ENCODE measurements at places on chromosomes 2 and 18. TPM values are rescaled to one million over a fixed set of nuclear protein-coding genes. Genes with fewer than 3 reads are reported as not detected.

Gene TTC31
- 13.2 TPM for total RNA-seq

Gene UGT1A7
- total RNA-seq, result not detected

Gene SRD5A2
- total RNA-seq, result not detected

Gene UGT1A8
- total RNA-seq, result not detected

Gene LNPK
- 30.5 TPM for total RNA-seq

Gene CRYGC
- not detected for total RNA-seq

Gene EVX2
- total RNA-seq, result not detected

Gene POTEJ
- total RNA-seq, result not detected

Gene REG1B
- total RNA-seq, result 3.4 TPM

Gene FAM124B
- 2.1 TPM for total RNA-seq

Gene NOP58
- 41.3 TPM for total RNA-seq

Gene DUSP19
- total RNA-seq, result 9.1 TPM

Gene EML6
- 12.1 TPM for total RNA-seq

Gene EMILIN1
- 178 TPM for total RNA-seq

Gene MLPH
- total RNA-seq, result 6.4 TPM

DNA sequence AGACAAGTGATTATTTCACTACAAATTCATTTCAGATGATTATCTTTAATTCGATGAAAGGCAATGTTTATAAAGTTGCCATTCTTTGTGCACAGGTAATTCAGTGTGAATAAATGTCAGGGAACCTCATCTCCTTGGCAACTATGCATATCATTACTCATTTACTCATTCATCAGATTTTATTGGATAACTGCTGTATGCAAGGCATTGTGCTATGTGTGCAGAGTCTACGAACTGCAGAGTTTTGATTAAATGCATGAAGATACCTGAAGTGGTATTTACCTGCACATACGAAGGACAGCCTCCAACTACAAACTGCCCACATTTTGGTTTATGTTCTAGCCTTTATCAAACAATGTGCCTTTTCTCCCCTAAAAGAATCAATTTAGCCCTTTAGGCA lies 3.5 kb downstream of the RND3 start:
- DNase-seq, result no peak

GRCh38 chr2:128637481-128638155 lies 318.9 kb upstream of the HS6ST1 start:
- DNase-seq, result peak; percentile 35

- DNase-seq, result no peak
These were observed 23.9 kb downstream of the CFAP65 start for GRCh38 chr2:219017201-219017931.

DNA sequence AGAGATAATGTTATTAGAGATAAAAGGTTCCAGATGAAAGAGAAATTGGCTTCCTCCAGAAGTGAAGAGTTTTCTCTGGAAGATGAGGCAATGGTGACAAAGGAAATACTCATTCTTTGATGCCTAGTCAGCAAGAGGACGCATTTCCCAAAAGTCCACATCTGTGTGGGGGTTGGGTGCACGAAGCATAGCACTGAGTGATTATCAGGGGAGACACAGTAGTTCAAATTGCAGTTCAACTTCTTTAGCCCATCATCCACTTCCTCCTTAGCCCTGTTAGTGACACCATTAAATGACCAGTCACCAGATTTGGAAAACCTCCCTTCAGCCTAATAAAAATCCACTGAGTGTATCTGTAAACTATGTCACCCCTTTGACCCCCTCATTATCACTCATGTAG lies 80.9 kb upstream of the PHLPP1 start:
- no peak for DNase-seq

DNA sequence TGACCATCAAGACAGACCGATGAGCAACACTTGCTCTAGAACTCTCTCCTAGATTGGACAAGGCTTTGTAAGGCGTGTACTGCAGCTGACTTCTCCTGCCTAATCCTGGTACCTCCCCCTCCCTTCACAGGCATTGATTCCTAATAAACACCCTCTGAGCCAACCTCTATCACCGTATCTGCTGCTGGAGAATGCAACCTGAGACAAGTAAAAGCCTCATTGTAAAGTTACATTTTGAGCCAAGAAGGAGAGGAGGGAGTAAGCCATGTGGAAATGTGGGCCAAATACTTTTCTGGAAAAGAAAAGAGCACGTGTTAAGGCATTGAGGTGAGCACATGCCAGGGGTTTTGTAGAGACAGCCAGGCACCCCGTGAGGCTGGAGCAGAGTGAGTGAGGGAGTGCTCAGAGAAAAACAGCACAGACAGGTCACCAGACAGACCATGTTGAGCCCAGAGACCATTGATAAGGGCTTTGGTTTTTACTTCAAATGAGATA lies 2.6 kb upstream of the WDFY1 start:
- DNase-seq, result no peak

GRCh38 chr2:118049140-118049815 lies 35.4 kb upstream of the CCDC93 start:
- no peak for DNase-seq

- no peak for DNase-seq
These were observed 14.8 kb downstream of the CERKL start for GRCh38 chr2:181642086-181642485.

- no peak for DNase-seq
These were observed 568 bp upstream of the STK17B start for GRCh38 chr2:196171946-196172345.

DNA sequence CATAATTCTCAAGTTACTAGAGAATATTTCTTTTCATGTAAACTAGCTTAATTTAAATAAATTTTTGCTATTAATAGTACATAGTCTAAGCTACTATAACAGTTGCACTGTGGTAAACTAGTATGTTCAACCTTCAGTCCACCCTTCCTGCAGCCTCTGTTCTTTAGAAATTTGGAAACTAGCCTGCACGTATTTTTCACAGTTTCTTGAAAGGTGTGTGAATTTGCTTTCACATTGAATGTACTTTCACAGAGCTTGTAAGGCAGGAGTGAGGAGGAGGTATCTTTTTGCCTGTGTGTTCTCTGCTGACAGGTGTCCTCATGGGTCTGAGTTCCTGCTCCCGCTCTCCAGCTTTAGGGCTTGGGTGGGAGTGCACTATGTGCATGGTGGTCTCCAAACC lies 117.5 kb downstream of the ATP9B start:
- no peak for DNase-seq

GRCh38 chr2:208049006-208049405 lies 23.7 kb upstream of the PLEKHM3 start:
- DNase-seq, result no peak

DNA sequence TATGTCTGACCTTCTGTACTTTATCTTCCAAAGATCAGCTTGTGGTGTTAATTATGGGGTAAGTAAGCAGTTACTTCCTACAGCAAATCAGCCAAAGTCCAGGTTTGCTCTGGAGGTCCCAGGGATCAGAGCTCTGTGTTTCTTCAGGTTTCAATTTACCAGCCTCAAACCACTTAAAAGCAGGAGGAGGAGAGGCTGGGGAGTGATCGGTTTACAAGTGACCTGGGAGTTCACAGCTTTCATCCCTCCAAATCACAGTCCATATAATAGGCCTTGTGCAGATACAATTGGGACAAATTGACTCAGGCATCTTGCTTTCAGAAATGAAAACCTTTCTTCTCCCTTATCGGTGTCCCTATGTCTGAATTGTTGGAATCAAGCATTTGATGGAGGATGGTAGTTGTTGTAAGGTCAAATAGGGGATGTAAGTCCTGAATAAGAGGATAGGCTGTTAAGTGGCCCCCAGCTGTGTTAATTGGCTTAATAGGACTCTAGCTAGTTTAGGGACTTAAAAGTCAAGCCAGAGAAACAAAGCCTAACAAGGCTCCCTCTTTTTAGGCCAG lies 188.0 kb upstream of the NT5C1B start:
- no peak for DNase-seq

DNA sequence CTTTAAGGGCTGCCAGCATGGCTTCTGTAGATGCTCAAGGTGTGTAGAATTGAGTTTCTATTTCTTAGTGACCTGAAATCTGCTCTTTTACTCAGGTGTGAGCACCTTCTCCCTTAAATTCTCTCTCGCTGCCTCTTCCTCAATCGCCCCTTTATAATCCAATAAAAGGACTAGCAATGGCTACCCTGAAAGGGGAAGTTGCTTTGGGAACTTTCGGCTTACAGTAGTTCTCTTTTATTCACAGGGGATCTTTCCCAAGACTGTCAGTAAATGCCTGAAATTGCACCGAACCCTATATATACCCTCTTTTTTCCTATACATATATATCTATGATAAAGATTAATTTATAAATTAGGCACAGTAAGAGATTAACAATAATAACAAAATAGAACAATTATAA lies 121.8 kb downstream of the ACTR3 start:
- no peak for DNase-seq

- DNase-seq, result no peak
These were observed 8.9 kb downstream of the ASIC4 start for GRCh38 chr2:219523031-219523671.

DNA sequence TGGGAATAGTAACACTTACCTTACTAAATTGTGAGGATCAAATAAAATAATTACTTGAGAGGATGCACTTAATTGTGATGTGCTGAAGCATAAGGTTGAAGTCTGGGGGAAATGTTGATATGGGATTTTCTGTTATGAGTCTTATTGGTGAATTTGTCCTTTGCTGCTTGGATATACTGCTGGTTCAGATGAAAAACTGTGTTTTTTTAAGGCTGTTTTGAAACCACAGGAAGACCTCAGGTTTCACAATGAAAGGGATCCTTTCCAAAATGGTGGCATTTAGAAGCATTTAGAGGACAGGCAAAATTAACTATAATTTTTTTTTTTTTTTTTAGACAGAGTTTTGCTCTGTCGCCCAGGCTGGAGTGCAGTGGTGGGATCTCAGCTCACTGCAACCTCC lies 34.9 kb downstream of the SPATS2L start:
- no peak for DNase-seq

- no peak for DNase-seq
These were observed 11.3 kb upstream of the AGXT start for GRCh38 chr2:240857039-240858008.

DNA sequence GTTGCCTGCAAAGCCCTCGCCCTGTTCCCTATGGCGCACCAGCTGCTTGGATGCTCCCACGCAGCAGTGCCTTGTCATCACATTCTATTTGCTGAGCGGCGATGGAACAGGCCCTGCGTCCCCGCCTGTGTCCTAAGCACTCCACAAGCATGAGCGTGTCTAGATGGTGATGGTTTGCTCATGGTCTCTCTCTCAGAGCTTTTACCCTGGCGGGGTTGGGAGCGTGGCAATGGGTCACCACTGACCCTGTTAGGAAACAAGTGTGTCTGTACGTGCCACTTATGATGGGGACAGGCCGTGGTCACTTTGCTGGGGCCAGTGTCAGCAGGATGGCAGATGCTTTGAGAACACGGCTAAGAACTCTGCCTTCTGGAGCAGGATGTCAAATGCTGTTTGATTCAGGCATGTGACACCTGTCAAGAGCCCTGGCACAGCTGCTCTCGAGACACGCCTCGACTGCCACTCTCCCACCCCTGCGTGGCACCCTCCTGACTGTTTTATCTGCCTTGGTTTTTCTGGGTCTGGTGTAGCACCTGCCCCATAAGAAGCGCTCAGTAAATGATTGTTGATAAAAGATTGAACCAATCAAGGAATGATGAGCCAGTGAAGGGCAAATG lies 44.2 kb downstream of the RRM2 start:
- DNase-seq, result no peak

GRCh38 chr2:42618116-42618515 lies 49.7 kb downstream of the MTA3 start:
- DNase-seq, result no peak

GRCh38 chr2:187093771-187094412 lies 244.9 kb upstream of the ZSWIM2 start:
- DNase-seq, result no peak

DNA sequence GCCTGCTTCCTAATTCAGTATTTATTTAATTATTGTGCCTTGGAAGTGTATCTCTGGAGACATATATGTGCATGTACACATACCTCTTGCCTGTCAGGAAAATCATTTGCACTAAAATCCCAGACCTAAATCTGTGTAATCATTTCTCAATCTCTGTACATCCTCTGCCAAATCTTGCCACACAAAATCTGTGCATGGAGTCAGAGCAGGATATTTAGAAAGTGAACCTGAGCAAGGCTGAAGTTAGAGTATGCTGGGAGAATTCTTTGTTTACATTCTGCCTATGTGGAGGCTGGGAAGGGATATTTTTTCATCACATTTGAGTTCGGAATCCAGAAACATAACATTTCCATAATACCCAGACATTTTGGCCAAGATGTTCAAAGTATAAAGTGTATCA lies 9.3 kb downstream of the XRCC5 start:
- no peak for DNase-seq

- no peak for DNase-seq
These were observed 98.5 kb downstream of the NUP35 start for GRCh38 chr2:183222751-183223150.

DNA sequence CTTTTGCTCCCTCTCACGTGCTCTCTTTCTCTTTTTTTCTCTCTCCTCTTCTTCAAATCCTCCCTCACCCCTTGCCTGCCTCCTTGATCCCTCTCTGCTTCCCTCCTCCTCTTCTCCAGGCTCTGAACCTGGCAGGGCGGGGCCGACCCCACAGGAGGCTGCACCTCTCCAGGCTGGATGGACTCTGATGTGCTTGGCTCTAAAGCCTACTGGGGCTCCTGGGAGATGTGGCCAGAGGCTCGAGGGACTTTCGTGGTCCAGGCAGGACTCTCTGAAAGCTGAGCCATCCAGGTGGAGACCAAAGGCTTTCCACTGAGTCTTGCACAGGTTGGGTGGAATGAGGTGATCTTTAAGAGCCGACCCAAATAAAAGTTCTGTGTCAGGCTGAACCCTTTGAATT lies 25.4 kb downstream of the DYSF start:
- DNase-seq, result peak; percentile 44

GRCh38 chr2:109633284-109633961 lies 19.3 kb downstream of the SOWAHC start:
- DNase-seq, result no peak

DNA sequence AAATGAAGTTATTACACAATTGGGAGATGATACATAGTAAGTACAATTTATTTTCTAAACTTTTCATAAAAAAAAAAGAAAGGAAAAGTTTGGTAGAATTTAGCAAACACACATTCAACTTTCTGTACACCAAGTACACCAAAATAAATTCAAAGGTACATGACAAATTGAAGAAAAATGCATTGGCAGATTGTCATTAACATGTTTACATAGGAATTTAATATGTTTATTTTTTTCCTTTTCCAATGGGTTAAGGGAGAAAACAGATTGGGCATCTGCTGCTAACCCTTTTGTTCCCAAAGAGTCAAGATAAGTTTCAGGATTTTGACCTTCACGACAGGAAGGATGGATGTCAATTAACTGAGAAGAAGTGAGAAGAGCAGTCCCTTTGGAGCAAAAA lies 620.4 kb downstream of the XIRP2 start:
- DNase-seq, result no peak
